ENCODE measurements at places on chromosomes 1 and 21. TPM values are rescaled to one million over a fixed set of nuclear protein-coding genes. Genes with fewer than 3 reads are reported as not detected.
A peak's percentile ranks its signal among the peaks of the same experiment; 100 is the strongest.

NHLH1 gene
- 0.10 TPM for total RNA-seq

RHOU gene
- total RNA-seq: 7.9 TPM

DISP3 gene
- 0.92 TPM for total RNA-seq

IL10RB gene
- total RNA-seq: 42.9 TPM

GRCh38 chr21:36643374-36644250 is 55.3 kb upstream of the SIM2 start:
- no peak for DNase-seq

DNA sequence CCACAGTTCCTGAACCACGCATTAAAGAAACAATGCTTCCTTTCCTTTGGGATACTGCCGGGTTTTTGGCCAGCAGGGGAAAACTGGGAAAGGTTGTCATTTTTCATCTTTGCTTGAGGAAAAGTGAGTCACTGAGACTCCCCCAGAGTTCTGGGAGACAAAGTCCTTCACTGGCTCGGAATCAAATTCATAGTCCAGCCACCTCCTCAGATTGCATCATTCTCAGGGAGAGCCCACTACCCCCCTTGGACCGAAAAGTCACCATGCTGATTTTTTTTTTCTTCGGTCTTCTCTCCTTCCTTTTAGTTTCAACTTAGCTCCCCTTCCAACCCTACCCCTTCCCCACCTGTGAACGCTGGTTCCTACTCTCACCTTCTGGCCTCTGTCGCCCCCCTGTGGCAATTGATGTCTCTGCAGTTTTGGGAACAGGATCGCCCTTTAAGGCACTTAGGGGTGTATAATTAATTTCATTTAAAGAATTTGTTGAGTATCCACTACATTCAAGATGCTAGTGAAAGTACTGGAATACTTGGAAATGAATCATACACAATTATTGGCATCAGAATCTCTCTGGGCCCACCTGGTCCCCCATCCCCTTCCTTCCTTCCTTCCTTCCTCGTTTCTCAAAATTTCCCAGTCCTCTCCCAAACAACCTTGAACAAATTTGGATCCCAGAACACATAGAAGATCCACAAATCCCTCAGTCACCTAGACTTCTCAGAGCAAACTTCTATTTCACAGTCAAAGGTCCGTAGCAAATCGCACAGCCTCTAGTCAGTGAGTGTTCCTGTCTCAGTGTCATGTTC is 6.9 kb downstream of the ACKR1 start:
- DNase-seq: peak; percentile 57

Measured in activated CD4-positive, alpha-beta T cell treated with anti-CD3 and anti-CD28 coated beads, Interleukin-2, amount 10 ng/mL, durations not matched to agents 7 days and 5 days (primary cell).